Esophagus squamous epithelium (tissue), 5 donors: ENCODE measurements at places on chromosomes 3 and 15.

DNA sequence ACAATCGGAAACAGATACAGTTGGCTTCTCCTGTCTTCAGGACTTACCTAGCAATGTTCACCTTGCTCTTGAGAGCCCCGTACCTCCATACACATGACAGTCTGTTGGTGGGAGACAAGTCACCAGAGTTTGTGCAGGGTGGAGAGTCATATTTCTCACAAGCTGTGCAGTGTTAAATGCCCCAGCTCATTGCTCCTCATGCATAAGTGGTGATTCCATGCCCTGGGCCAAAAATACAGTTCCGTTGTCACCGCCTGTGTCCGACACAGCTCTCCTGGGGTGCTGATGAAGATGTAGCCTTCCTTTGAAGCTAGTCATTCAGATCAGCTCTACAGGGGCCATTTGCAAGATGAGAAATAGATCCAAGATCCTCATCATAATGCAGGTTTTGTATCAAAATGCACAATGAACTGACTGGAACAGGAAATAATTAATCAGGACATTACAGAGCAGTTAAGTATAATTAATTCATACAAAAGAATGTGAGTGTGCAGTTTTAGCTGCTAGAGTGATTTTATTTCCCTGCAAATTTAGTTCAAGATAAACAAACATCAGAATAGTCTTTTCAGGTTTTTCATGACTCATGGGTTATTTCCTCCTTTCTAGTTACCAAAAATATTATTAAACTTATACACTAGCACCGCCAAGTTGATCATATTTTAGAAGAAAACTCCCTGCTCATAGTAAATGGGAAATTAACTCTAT, 66.5 kb downstream of the CD47 start:
- DNase-seq = no peak

DNA sequence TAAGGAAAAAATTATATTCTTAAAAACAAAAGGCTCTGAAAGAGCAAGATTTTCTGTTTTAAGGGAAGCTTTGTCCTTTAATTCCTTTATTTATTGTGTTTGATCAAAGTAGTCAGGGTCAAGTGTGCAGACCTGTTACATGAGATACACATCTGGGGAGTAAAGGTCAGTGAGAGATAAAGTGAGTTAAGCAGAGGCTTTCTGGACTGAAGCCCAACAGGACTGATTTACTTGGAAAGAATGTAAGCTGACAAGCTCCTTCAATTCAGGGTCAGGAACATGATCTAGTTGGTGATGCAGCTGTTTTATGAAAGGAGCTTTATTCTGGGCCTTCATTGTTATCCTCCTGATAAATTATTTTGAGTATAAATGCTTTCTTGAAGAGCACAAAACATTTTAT, 20.7 kb upstream of the OTOL1 start:
- no peak for DNase-seq

DNA sequence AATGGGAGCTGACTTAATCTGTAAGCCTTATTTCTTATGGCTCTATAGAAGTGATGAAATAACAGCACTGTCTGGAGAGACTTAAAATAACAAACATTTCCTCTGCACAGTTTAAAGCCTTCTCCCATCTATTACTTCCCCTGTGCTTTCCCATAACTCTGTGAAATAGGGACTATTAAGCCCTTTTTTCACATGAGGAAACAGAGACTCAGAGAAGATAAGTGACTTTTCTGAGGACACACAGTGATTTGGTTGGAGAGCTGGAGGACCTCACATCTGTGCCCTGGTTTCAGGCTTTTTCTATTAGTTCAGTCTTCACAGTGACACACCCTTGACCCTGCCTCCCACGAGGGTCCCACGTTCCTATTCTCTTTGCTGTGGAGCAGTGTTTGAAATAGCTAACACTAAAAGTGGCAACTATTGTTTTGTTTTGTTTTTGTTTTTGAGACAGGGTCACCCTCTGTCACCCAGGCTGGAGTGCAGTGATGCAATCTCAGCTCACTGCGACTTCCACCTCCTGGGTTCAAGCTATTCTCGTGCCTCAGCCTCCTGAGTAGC, 82.9 kb downstream of the ST6GAL1 start:
- DNase-seq = no peak

DNA sequence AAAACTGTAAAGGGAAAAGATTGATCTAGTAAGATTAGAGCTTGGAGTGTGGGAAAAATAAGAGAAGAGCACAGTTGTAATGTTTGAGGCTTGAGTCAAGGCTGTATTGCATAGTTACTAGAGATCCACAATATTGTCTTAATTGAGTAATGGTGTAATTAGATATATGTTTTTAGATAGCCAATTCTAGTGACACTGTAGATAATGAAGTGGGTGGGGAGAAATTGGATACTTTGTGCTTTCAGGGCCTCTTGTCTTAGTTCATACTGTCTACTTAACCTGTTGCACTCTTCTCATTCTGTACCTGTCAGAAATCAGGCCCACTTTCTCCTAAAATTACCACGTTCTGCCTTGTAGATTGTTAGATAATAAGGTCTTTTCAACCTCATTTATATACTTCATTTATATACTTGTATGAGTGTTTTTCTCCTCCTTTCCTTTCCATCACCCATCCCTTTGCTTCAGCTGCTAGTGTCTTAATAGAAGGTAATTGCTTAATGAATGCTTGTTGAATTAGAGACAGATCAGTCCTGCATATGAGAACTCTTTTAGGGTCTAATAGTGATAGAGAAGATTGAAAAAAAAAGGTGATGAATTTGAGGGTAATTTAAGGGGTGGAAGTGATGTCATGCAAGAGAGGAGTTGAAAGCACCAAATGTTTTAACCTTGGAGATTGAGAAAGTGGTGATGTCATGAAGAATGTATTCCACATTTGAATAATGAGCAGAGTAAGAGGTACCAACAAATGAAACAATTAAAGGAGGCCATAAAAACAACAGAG, 32.0 kb downstream of the PIK3CA start:
- no peak for DNase-seq

DNA sequence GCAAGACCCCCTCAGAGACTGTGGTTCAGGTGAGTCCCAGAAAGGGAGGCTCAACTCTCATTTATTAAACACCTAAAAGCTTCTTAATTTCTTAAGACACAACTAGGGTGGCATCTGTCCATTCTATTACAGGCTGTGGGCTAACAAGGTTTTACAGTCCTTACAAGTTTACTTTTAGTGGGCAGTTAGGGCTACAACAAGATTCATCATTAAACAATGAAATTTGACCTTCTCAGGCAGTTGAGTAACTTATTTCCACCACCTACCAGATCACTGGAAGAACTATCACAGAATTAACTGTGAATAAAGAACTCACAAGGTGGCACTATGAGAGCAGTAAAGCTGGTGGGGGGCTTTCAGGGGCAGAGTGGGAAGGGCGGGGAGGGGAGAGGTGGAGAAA, 132.6 kb downstream of the PLD1 start:
- DNase-seq = no peak

DNA sequence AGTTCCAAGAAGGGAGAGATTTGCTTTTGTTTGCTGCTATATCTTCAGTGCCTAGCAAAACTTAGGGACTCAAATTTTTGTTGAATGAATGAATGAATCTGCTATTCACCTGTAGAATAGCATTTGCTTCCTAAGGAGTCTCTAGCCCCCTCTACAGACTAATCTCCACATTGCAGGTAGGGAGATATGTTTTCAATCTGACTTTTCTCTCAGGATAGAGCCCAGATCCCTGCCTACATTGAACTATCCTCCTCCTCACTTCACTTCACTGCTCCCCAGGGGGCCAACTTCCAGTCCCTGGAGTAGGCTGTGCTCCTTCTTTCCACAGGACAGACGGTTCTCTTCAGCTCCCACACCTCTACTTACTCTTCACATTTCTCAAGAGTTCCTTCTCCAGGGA, 81.9 kb upstream of the PTX3 start:
- no peak for DNase-seq

DNA sequence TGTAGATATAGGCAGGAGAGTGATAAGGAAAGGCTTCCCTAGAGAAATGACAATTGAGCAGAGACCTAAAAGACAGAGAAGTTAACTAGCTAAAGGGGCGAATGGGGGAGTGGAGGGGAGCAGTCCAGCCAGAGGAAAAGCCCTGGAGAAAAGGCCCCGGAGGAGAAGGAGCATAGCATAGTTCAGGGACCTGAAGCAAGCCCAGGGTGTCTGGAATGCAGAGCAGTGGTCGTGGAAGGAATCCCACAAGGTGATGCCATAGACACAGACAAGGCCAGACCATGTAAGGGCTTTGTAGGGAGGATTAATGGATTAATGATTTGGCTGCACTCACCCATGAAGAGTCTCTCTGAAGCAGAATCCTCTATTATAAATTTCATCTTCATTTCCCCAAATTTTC, 45.8 kb upstream of the LRRN1 start:
- DNase-seq = no peak

DNA sequence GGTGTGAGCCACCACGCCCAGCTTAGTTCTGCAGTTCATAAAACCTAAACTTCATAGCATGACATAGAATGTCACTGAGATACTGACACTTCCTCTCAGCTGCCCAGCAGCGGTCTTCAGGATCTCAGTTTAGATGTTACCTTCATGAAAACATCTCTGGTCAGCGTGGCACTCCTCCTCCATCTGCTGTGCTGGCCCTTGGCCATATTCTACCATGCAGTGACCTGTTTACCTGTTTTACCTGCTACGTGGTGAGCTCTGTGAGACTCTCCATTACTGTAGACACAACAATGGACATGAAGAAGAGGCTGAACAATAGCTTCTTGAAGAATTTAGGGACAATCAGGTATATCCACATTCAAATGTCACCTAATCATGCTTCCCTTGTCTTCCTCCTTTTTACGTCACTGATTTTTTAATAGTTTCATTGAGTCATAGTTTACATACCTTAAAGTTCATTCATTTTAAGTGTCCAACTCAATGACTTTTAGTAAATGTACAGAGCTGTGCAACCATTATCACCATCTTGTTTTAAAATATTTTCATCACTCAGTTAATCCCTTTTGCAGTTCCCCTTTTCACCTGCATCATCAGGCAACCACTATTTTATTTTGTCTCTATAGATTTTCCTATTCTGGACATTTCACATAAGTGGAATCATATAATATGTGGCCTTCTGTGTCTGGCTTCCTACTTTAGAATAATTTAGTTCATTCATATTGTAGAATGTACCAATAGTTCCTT, 32.2 kb upstream of the PTPN23 start:
- no peak for DNase-seq
